Progenitor cell of endocrine pancreas (in vitro differentiated cells): ENCODE measurements at places on chromosomes 2 and 18. TPM values are rescaled to one million over a fixed set of nuclear protein-coding genes. Genes with fewer than 3 reads are reported as not detected.

GRCh38 chr18:22900558-22901238, 32.4 kb upstream of the RBBP8 start:
- DNase-seq = no peak

DNA sequence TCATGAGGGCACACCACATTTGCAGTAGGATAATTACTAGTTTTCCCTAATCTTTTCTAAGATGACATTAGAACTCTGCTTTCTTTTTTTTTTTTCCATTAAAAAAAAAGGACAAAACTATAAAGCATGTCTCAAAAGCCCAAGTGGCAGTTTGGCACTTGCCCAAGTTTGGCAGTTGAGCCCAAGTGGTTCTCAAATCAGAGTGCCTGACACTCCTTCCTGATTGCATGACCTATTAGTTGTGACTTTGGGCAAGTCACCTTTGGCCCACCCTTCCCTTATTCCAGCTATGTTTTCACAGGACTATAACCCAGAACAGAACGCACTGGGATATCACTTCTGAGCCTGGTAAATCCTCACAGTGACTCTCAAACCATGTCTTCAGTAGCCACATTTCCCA, 273.0 kb downstream of the CCDC85A start:
- DNase-seq = no peak

DNA sequence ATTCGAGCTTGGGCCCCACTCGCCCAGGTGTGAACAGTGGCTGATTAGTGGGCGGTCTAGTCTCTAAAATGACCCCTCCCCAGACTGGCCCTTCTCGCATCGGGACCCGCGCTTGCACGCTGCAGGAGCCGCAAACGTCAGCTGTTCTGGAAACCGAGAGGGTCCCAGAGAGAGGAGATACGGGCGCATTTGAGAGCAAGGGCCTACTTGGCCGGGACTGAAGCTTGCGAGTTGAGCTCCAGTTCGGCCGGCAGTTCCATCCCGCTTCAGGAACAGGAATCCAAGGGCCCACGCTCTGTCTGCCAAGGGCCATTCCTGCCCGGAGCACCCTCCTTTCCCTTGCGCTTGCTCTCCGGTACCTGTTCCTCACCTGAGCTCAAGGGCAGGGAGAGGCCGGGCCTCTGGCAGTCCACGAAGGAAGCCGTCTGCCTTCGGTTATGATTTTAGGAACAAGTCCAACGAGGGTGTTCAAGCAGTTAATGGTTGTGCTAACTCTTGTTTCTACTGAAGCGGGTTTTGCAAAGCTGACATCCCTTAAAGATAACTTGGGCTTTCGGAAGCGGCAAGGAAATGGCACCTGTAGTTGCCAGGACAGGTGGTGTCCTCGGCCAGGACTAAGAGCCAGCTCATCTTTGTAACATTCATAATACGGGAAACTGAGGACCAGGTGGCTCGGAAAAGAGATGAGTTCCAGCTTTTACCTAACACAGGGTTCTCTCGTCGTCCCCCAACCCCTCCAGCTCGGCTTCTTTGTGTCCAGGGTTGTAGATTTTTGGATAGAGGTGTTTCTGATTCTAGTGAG, 3.9 kb upstream of the DLX1 start:
- DNase-seq = no peak

DNA sequence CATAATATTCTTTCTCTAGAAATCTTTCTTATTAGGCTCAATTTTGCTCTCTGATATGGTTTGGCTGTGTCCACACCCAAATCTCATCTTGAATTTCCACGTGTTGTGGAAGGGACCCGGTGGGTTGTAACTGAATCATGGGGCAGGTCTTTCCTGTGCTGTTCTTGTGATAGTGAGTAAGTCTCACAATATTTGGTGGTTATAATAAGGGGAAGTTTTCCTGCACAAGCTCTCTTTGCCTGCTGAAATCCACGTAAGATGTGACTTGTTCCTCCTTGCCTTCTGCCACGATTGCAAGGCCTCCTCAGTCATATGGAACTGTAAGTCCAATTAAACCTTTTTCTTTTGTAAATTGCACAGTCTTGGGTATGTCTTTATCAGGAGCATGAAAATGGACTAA, 73.8 kb downstream of the CAVIN2 start:
- no peak for DNase-seq

GRCh38 chr2:187775196-187775595, 221.0 kb upstream of the TFPI start:
- DNase-seq = no peak

- DNase-seq = no peak
Measured at GRCh38 chr18:12886498-12887126, 2.6 kb upstream of the PTPN2 start.

Gene CRYBA2
- 24.4 and 30.1 TPM in 2 replicates for total RNA-seq

- DNase-seq = no peak
Measured at GRCh38 chr2:205892251-205892655, 193.7 kb downstream of the INO80D start.

DNA sequence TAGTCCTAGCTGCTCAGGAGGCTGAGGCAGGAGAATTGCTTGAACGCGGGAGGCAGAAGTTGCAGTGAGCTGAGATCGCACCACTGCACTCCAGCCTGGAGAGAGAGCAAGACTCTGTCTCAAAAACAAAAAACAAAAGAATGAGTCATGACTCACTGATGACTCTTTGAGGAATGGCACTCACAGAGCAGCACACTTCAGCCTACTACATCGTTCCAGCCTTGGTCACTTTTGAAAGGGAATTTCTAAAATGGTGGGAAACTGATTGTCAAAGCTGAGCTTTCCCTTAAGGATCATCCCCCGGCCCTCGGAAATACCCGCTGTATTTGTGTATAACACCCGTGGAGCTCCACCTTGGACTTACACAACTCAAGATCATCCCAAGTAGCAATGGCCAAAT, 217.3 kb upstream of the HS6ST1 start:
- no peak for DNase-seq

Gene C2orf68
- 67.1 and 71.0 TPM in 2 replicates for total RNA-seq

Gene CD226
- 0.49 and 0.55 TPM in 2 replicates for total RNA-seq

DNA sequence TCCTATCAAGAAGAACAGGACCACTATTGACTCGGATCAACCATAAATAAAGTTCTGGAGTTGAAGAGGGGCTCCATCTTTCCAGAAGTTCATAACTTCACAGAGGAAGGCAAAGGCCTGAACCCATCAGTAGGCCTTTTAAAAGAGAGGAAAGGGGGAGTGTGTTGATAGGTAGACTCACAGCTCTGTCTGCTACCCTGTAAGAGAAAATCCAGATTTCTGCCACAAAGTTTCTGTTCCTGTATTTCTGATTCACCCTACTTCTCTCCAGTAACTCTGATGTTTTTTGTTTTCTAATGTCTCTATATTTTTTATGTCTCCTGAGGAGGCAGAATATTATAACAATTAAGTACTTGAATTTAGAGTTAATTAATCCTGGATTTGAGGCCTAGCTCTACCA, 564.0 kb downstream of the TNS1 start:
- no peak for DNase-seq

GRCh38 chr2:139031722-139032121, 251.5 kb upstream of the NXPH2 start:
- no peak for DNase-seq

DNA sequence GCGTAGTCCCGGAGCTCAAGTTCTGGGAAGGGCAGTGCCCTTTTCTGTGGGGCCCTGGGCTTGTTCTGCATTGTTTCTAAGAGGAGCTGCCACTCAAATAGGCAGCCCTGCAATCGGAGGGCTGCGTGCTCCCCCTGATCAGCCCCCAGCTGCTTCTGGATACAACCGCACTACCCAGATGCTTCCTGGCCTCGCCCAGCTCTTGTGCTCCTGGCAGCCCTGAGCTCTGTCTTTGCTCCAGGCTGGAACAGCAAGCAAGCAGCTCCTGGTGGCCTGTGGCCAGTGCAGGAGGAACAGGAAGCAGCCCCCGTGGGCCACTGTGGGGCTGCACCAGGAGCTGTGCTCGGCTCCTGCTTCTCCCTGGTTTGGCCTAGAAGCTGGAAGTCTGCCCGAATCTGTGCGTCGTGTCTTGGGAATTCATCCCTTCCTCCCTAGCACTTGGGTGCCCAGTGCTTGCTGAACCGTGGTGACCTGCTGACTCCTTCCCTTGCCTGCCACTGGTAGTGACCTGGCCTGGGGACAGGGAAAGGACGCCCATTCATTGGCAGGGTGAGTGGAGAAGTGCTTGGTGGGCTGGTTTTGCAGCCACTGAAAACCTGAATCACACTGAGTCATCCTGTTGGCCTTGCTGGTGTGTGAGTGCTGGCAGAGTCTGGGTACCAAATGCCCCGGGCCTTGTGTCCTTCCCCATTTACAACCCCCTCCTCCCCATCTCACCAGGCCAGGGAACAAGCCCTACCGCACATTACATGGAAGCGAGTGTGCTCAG, 27.3 kb upstream of the NTSR2 start:
- DNase-seq = no peak

DNA sequence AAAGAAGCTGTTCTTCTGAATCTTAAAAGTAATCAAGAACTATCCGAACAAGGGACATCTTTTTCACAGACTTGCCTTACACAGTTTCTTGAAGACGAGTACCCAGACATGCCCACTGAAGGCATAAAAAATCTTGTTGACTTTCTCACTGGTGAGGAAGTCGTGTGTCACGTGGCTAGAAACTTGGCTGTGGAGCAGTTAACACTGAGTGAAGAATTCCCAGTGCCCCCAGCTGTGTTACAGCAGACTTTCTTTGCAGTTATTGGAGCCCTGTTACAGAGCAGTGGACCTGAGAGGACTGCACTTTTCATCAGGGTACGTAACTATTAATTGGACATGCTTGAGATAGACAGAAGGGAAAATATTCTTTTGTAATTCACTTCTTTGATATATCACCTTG, 2.4 kb downstream of the MRPL44 start:
- no peak for DNase-seq

Gene TSPYL6
- not detected in 2 replicates for total RNA-seq

DNA sequence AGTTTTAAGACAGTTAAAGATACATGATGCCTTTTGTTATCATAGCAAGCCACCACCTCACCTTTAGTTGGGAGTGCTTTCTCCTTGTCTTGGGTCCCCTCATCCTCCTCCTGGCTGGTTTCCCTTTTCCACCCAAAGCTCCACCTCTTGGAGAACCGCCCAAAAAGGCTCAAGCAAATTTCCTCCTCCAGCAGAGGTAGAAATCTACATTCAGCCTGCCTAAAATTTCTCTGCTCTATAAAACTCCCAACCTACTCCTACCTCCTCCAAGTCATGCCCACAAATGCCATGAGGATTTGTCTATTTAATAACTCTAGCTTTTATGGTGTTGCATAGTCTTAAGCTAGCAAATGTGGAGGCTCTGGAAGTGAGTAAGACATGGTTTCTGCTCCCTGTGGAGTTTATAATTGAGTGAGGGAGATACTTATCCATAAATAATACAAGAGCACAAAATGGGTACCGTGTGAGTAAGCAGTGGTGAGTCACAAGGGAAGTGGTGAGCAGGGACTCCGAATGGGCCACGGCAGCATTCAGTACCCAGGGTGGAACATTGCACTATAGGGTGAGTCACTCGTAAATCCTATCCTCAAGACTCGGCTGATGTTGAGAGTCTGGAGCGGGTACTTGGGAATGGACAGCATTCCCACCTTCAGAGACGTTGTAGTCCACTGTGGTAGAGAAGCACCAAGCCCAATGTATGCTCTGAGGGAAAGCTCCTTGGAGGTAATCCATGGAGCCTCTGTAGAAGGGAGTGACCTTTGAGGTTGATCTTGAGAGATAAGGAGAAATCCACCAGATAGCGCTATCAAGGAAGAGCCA, 146.3 kb downstream of the RTN4 start:
- DNase-seq = no peak

DNA sequence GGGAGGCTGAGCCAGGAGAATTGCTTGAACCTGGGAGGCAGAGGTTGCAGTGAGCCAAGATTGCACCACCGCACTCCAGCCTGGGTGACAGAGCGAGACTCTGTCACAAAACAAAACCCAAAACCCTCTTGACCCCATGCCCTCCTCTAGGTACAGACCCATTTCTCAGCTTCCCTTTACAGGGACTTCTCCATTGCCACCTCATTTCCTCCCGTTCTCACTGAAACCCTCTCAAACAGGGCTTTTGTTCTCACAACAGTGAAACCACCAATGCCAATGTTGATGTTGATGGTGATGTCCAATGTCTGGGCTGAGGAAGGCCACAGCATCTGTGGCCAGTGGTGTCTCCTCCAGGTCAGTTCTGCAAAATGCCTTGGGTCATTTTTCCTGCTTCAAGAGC, 69.0 kb upstream of the ZCCHC2 start:
- no peak for DNase-seq

- DNase-seq = no peak
Measured at GRCh38 chr18:59015531-59016152, 124.0 kb upstream of the SEC11C start.

DNA sequence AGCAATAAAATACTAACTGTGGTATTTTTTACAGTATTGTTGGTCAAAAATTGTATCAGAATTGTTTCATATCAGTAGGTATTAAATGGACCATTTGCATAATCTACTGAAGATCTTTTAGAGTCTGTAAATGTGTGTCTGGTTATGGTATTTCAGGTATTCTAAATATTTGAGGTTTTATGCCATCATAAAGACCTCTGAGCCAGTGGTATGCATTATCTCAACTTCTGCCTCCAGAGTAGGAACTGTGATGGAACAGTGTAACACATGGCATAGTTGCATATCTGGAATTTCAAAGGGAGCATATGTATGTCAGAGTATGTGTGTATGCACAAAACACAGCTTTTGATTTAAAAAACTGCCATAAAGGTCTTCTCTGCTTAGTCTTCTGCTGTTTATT, 15.4 kb downstream of the GREB1L start:
- no peak for DNase-seq

DNA sequence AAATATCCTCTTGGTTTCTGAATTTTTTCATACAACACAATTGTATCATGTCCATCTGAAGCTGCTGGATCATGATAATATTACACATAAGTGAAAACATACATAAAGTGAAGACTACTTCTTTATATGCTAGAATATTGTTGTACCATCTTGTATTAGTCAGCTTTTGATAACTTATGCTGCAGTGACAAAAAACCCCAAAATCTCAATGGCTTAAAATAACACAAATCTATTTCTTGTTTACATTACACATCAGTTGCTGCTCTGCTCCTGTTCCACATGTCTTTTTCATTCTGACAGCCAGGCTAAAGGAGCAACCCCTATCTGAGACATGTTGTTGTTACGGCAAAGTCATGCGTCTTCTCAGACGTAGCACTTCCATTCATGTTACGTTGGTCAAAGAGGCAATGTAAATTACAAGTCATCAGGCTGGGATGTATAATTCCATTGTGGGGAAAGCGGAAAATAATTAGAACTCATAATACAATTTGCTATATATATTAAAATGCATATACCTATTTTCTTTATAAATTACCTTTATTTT, 5.8 kb downstream of the TMSB10 start:
- no peak for DNase-seq

Gene PLCL1
- 41.1 and 48.3 TPM in 2 replicates for total RNA-seq
